ENCODE measurements at places on chromosomes 4 and X. TPM values are rescaled to one million over a fixed set of nuclear protein-coding genes. Genes with fewer than 3 reads are reported as not detected.

- H3K4me3 ChIP-seq: peak within 1 kb of the TSS; percentile 14
- no peak for DNase-seq
- H3K4me1 ChIP-seq: no peaks in the 10 kb centered on the region
- peak within 1 kb of the TSS; percentile 34 for H3K27ac ChIP-seq
- H3K36me3 ChIP-seq: no peaks in the 10 kb centered on the region
- no peaks in the 10 kb centered on the region for H3K27me3 ChIP-seq
Measured at GRCh38 chr4:109801895-109802319, at the start of gene CFI. Gene CFI, minus strand, starts transcription at chr4:109801999. Its CDS starts 28 bp downstream, at chr4:109801971.

GRCh38 chr4:67470871-67471270 is 74.4 kb downstream of the CENPC start:
- no peaks in the 10 kb centered on the region for H3K27me3 ChIP-seq
- H3K27ac ChIP-seq: no peak overlapping the region
- no peak overlapping the region for H3K4me3 ChIP-seq
- DNase-seq: no peak
- H3K36me3 ChIP-seq: peaks cover 18% of the 10 kb centered on the region
- no peaks in the 10 kb centered on the region for H3K4me1 ChIP-seq

DNA sequence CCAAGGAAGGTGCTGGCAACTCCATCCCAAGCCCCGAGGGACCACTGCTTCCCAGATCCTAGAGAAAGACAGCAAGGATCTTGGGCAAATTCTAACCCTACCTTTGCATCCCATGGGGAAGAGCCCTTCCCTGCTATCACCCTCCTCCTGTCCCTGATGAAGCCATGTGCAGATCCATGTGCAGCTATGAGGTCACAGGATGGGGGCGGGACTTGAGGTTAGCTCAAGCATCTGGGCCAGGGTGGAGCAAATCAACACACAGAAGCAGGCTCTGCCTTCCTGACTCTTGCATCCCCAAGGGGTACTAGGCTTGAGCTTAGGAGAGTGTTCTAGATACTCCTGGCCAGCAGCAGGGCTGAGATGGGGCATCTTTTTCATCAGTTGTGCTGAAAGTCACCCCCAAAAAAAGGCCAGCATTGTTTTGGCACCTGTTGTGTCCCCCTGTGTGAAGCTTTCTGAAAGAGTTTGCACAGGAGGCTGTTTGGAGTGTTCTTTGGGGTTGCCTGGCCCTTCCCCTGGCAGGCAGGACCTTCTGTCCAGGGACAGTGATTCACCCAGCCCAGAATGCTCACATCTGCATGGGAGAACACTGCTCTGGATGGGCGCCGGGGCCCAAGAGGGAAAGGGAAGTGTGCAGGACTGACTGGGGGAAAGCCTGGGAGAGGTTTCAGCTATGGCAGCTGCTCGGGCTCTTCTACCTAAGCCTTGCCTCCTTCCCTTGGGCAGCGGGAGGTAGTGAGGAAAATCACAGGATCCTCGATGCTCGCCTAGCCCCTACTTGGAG is 50.8 kb downstream of the PRPS1 start:
- no peaks in the 10 kb centered on the region for H3K27me3 ChIP-seq
- H3K4me3 ChIP-seq: no peak overlapping the region
- H3K27ac ChIP-seq: peak overlapping the region; percentile 85
- peaks cover 35% of the 10 kb centered on the region for H3K4me1 ChIP-seq
- peak; percentile 93 for DNase-seq
- no peaks in the 10 kb centered on the region for H3K36me3 ChIP-seq

CXCL6 gene
- 0.60 TPM for polyA plus RNA-seq

GRCh38 chr4:189304809-189305208 is 635.9 kb upstream of the FRG1 start:
- H3K36me3 ChIP-seq: no peaks in the 10 kb centered on the region
- H3K4me3 ChIP-seq: no peak overlapping the region
- peaks cover 8% of the 10 kb centered on the region for H3K4me1 ChIP-seq
- H3K27ac ChIP-seq: peak overlapping the region; percentile 16

GRCh38 chr4:1759818-1760223 is 33.3 kb upstream of the FGFR3 start:
- H3K27me3 ChIP-seq: no peaks in the 10 kb centered on the region
- H3K36me3 ChIP-seq: no peaks in the 10 kb centered on the region
- DNase-seq: no peak
- no peak overlapping the region for H3K4me3 ChIP-seq
- peaks cover 14% of the 10 kb centered on the region for H3K4me1 ChIP-seq
- no peak overlapping the region for H3K27ac ChIP-seq

- H3K36me3 ChIP-seq: no peaks in the 10 kb centered on the region
- no peak for DNase-seq
- H3K4me3 ChIP-seq: no peak overlapping the region
- H3K27me3 ChIP-seq: no peaks in the 10 kb centered on the region
- H3K27ac ChIP-seq: no peak overlapping the region
Measured at GRCh38 chr4:185830263-185830994, 18.4 kb upstream of the SORBS2 start.

- H3K36me3 ChIP-seq: no peaks in the 10 kb centered on the region
- no peak overlapping the region for H3K27ac ChIP-seq
- DNase-seq: no peak
- H3K4me3 ChIP-seq: no peak overlapping the region
- H3K4me1 ChIP-seq: no peaks in the 10 kb centered on the region
- H3K27me3 ChIP-seq: no peaks in the 10 kb centered on the region
Measured at GRCh38 chr4:70680934-70681333, 7.4 kb upstream of the UTP3 start.

SLC4A4 gene
- polyA plus RNA-seq: 21.3 TPM

- H3K4me3 ChIP-seq: no peak overlapping the region
- no peak for DNase-seq
- H3K27me3 ChIP-seq: no peaks in the 10 kb centered on the region
- no peaks in the 10 kb centered on the region for H3K36me3 ChIP-seq
- no peaks in the 10 kb centered on the region for H3K4me1 ChIP-seq
- no peak overlapping the region for H3K27ac ChIP-seq
Measured at GRCh38 chr4:144579411-144580030, 66.4 kb upstream of the HHIP start.

- no peak for DNase-seq
- H3K36me3 ChIP-seq: no peaks in the 10 kb centered on the region
- H3K4me3 ChIP-seq: no peak overlapping the region
- H3K4me1 ChIP-seq: no peaks in the 10 kb centered on the region
- no peaks in the 10 kb centered on the region for H3K27me3 ChIP-seq
Measured at GRCh38 chr4:183968502-183968901, 63.4 kb downstream of the STOX2 start.

DNA sequence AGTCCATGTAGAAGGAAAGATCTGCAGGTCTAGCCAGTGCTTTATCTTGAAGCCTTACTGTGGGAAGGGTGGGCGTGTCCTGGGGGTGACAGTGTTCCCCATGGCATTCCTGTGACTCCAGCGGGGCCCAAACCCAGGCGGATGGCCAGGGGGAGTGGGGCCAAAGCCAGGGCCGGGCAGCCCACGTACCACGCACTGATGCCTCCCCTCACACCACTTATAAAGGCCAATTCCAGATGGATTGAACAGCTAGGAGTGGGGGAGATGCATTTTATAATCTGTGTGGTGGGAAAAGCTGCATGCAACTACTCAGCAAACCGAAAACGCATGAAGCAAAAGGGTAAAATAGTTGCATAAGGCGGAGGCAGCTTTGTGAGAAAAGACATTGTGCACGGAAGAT is 36.4 kb downstream of the NELFA start:
- no peaks in the 10 kb centered on the region for H3K27me3 ChIP-seq
- peak; percentile 40 for DNase-seq
- H3K27ac ChIP-seq: no peak overlapping the region
- no peaks in the 10 kb centered on the region for H3K4me1 ChIP-seq
- peaks cover 65% of the 10 kb centered on the region for H3K36me3 ChIP-seq

- no peak for DNase-seq
- H3K4me1 ChIP-seq: no peaks in the 10 kb centered on the region
- H3K36me3 ChIP-seq: no peaks in the 10 kb centered on the region
- H3K4me3 ChIP-seq: no peak overlapping the region
- no peaks in the 10 kb centered on the region for H3K27me3 ChIP-seq
Measured at GRCh38 chr4:67365661-67366245, 179.6 kb downstream of the CENPC start.

DNA sequence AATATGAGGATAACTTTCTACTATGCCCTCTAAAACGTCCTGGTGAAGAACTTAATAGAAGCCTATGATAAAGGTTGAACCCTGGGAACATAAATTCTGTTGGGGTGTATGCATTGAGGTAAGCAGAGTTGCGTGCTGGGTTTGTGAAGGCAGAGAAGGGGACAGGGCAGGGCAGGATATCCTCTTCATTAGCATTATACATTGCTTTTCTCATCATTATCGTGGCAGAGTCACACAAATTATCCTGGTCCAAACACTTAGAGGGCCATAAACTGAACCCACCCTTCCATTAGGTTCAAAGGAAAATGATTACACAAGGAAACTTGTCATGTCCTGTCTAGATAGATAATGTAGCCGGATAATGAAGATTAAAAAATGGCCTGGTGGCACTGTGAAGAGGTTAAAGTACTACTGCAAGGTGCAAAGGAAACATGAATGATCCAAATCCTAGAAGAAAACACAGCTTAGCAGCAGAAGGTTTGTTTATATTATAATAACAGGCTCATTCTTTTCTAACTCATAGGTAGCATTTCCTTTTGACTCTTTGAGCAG is 189.1 kb downstream of the SPCS3 start:
- no peaks in the 10 kb centered on the region for H3K27me3 ChIP-seq
- H3K36me3 ChIP-seq: no peaks in the 10 kb centered on the region
- H3K4me3 ChIP-seq: no peak overlapping the region

GRCh38 chr4:25913056-25913850 is 767 bp upstream of the SMIM20 start:
- H3K27me3 ChIP-seq: no peaks in the 10 kb centered on the region
- H3K36me3 ChIP-seq: no peaks in the 10 kb centered on the region
- peak; percentile 76 for DNase-seq
- H3K4me3 ChIP-seq: peak overlapping the region; percentile 59
- peak overlapping the region; percentile 84 for H3K27ac ChIP-seq

- H3K36me3 ChIP-seq: no peaks in the 10 kb centered on the region
- no peak overlapping the region for H3K27ac ChIP-seq
- no peak overlapping the region for H3K4me3 ChIP-seq
- H3K4me1 ChIP-seq: no peaks in the 10 kb centered on the region
- DNase-seq: no peak
- no peaks in the 10 kb centered on the region for H3K27me3 ChIP-seq
Measured at GRCh38 chr4:80228460-80228859, 31.2 kb downstream of the PRDM8 start.

- H3K27me3 ChIP-seq: no peaks in the 10 kb centered on the region
- no peaks in the 10 kb centered on the region for H3K4me1 ChIP-seq
- no peak overlapping the region for H3K4me3 ChIP-seq
- no peak overlapping the region for H3K27ac ChIP-seq
- no peak for DNase-seq
- H3K36me3 ChIP-seq: no peaks in the 10 kb centered on the region
Measured at GRCh38 chrX:134875671-134876070, 115.1 kb upstream of the SMIM10 start.

- H3K27me3 ChIP-seq: no peaks in the 10 kb centered on the region
- no peaks in the 10 kb centered on the region for H3K36me3 ChIP-seq
- DNase-seq: no peak
- H3K4me3 ChIP-seq: no peak overlapping the region
Measured at GRCh38 chr4:38510201-38510600, 153.8 kb upstream of the KLF3 start.

GRCh38 chr4:80875642-80876041 is 154.9 kb upstream of the BMP3 start:
- no peaks in the 10 kb centered on the region for H3K27me3 ChIP-seq
- H3K36me3 ChIP-seq: no peaks in the 10 kb centered on the region
- H3K4me3 ChIP-seq: no peak overlapping the region

DNA sequence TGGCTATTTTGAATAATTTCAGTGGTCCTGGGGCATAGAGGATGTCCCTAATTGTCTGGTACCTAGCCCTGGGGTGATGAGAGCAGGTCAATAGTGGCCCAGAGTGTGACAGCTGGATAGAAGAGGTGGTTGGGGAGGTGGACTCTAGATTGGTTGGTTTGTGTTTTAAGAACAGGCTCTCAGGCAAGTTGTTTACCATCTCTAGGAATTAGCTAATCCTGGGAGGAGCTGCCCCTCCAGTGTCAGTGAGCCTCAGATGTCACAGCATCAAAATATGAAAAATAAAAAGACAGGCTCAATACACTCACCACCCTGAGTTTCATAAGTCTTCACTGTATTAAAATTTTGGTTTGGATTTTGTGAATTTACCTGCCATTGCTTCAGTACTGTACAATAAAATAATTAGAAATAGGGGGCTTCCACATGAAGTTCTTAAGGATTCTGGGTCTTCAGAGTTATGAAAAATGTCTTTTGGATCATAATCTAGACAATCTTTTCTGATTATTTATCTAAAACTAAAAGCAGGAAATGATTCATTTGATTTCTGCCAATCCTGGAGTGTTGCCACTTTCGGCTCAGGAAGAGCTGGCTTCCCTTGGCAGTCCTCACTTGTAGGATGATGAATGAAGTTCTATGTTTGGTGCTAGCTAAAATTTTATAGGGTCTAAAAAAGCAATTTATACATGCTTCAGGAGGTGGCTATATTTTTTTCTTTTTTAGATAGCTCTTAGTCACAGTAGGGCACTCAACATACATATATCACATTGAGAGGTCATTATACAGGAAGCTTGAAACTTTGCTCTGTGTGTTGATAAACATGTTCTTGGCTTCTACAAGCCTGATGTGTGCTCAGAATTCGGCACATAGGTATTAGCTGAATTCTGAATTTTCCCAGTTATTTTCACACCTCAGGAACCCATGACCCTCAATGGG is 395.1 kb downstream of the RAB28 start:
- DNase-seq: no peak
- H3K27ac ChIP-seq: peak overlapping the region; percentile 40
- no peaks in the 10 kb centered on the region for H3K27me3 ChIP-seq
- no peaks in the 10 kb centered on the region for H3K36me3 ChIP-seq
- no peak overlapping the region for H3K4me3 ChIP-seq

- DNase-seq: no peak
- no peaks in the 10 kb centered on the region for H3K36me3 ChIP-seq
- no peaks in the 10 kb centered on the region for H3K27me3 ChIP-seq
Measured at GRCh38 chr4:56217343-56217890, 169.9 kb downstream of the AASDH start.

DNA sequence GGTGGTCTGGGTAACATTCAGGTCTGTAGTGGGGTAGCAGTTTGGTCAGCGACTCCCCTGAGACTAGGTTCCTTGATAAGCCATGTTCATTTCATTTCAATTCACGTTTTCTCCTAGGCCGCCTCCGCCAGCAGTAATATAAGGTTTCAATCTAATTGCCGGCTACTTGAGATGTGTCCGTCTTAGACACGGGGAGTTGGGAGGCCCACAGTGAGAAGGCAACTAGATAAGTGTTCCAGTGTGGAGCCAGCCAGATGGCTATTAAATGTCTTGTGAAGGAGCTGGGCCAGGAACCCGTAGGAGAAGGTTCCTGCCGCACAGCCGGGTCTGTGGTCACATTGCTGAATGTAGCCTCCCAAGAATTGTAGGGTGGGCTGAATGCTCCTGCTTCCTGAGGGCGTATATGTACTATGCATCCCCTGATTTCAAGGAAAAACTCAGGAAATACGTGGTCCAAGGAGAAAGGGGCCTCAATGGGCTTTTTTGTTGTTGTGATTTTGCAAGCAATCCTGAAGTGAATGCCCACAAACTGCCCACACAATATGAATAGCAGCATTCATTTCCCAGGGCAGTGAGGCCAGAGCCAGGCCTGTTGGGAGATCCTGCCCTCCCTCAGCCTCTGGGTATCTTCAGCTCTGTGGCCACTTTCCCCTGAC is 220.6 kb upstream of the RPL34 start:
- no peak overlapping the region for H3K4me3 ChIP-seq
- no peaks in the 10 kb centered on the region for H3K36me3 ChIP-seq
- H3K27ac ChIP-seq: no peak overlapping the region
- DNase-seq: no peak
- no peaks in the 10 kb centered on the region for H3K27me3 ChIP-seq
- H3K4me1 ChIP-seq: no peaks in the 10 kb centered on the region

GRCh38 chr4:98433691-98434090 is 172.5 kb downstream of the RAP1GDS1 start:
- no peak overlapping the region for H3K27ac ChIP-seq
- H3K27me3 ChIP-seq: no peaks in the 10 kb centered on the region
- no peak overlapping the region for H3K4me3 ChIP-seq
- DNase-seq: no peak

TRAM1L1 gene
- polyA plus RNA-seq: 0.60 TPM
